Lower leg skin (tissue), 4 donors: ENCODE measurements at places on chromosomes 4 and X. TPM values are rescaled to one million over a fixed set of nuclear protein-coding genes. Genes with fewer than 3 reads are reported as not detected.

The DCHS2 gene
- total RNA-seq = 0.42 TPM

DNA sequence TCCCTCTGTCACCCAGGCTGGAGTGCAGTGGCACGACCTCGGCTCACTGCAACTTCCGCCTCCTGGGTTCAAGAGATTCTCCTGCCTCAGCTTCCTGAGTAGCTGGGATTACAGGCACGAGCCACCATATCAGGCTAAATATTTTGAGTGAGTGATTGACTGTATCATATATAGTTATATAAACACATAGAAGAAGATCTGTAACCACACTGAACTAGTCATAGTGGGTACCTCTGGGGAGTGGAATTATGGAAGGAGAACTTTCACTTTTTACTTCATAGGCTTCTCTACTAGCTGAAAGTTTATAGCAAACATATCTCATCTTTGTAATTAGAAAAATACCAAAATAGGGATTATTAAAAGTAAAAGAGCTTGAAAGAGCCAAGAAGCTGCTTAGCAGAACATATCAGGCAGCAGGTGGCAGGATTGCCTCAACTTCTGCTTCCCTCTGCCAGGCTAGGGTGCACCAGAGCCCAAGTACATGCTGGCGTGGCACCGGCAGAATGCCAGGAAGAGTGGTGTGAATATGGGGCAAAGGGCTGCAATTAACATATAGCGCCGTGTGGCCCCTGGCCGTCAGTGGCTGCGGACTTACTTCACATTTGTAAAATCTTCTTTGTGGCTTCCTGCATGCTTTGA, 39.5 kb upstream of the CD40LG start:
- DNase-seq = no peak

- DNase-seq = no peak
Measured at GRCh38 chr4:162707962-162708361, 458.7 kb downstream of the NAF1 start.

The ABCG2 gene
- 0.38 TPM for total RNA-seq

GRCh38 chr4:16579866-16580265, 318.6 kb downstream of the LDB2 start:
- DNase-seq = no peak

DNA sequence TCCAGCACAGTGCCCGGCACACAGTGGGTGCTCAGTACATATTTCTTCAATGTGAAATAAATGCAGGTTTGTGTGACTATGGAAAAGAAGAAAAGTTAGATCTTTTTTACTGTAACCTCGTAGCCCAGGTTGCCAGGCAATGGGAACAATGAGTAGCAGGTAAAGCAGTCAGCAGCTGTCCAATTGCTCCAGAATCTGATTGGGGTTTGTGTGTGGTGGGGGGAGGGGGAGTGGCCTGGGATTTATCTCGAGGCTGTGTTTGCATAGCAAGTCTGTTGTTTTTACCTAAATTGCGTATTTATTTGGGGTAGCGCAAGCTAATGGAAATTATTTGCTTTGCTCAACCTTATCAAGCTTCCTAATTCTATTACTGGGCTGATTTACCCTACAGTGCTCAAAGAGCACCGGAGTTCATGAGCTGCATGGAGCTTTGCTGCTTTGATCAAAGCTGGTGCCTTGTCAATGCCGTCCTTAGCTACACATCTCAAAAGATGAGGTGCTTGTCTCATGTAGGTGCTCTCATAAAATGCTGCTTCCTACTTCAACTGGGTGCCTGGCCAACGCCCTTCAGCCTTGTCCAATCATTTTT, 145.0 kb upstream of the DGKK start:
- no peak for DNase-seq

DNA sequence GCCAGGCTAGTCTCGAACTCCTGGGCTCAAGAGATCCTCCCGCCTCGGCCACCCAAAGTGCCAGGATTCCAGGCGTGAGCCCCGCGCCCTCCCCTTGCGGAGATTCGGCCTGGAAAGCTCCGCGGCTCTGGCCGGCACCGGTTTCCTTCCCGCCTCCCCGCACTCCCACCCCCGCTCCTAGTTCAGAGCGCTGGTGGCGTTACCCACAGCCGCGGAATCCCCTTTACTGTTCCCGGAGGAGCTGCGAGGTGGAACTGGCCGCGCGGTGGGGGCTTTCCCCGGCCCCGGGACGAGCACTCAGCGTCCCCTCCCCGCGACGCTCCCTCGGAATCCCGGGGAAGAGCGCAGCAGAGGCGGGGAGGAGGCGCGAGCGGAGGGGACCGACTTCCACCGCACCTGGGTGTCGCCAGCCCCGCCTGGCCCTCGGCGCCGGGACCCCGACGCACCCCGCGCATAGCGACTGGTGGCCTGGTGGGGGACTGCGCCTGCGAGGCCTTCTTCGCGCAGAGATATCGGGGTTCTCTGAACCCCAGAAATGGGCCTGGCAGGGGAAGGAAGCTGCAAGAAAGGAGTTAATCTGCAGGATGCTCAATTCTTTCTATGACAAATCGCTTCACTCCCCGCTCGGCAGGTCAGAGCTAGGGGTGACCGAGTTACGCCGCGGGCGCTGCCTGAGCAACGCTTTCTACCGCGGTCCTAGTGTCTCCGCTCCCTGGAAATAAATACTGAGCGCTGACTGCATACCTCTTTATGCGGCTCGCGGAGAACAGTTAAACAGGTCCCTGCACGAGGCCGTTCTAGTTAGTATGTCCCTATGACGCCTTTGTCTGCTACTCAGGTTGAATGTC, 14.6 kb upstream of the SLC25A4 start:
- DNase-seq = no peak

GRCh38 chr4:154778264-154778663, 2.8 kb upstream of the RBM46 start:
- DNase-seq = no peak
